ENCODE measurements at places on chromosomes 11 and 22.

DNA sequence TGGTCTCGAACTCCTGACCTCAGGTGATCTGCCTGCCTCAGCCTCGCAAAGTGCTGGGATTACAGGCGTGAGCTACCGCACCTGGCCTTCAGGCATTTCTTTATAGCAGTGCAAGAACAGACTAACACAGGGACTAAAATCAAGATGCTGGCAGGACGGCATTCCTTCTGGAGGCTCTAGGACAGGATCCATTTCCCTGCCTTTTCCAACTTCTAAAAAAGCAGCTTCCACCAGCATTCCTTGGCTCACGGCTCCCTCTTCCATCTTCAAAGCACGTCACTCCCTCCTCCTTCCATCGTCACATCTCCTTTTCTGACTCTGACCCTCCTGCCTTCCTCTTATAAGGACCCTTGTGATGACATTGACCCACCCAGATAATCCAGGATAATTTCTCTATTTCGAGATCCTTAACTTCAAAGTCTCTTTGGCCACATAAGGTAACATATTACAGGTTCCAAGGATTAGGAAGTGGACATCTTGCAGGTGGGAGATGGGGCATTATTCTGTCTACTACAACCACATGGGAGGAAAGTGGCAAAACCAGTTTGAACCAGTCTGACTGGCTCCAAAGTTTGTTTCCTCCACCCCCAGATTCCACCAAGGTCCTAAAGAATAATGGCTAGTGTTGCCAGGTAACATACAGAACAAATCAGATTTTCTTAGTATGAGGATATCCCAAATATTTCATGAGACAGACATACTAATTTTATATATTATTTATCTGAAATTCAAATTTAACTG lies 172.5 kb downstream of the MN1 start:
- no peak for DNase-seq

DNA sequence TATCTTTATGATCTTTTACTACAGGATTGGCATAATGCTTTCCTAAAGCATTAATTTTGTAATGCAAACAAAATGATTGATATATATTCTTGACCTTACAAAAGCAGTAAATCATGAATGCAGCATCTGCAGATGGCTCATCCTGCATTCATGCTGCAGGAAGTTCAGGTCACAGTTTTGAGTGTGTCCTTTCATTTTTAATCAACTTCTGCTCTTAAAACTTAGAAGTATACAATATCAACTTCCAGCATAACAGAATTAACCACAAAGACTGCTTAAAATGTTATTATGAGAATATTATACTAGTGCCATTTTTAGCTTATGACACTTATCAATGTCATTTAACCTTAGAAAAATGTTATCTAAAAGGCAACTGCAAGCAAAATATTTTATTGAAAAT lies 54.0 kb downstream of the SLC36A4 start:
- no peak for DNase-seq

GRCh38 chr11:69086152-69087132 lies 37.7 kb downstream of the TPCN2 start:
- DNase-seq: no peak

- DNase-seq: no peak
These were observed 8.2 kb upstream of the ASCC2 start for GRCh38 chr22:29846290-29846689.

DNA sequence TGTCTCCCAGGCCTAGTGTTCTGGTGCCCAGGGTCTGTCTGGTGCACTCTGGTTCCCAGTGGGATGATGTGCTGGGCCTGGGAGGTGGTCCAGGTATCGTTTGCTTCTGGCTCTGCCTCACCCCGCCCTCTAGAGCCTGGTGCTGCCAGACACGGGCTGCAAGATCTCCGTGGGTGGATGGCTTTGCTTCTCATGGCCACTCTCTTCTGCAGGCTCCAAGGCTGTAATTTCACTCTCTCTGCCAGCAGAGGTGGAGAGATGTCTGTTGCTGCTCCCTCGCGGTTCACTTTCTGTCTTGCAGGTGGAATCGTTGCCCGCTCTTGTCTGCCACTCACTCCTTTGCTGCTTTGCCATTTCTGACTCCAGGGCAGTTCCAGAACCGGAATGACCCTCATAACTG lies 13.4 kb downstream of the NADSYN1 start:
- DNase-seq: no peak

DNA sequence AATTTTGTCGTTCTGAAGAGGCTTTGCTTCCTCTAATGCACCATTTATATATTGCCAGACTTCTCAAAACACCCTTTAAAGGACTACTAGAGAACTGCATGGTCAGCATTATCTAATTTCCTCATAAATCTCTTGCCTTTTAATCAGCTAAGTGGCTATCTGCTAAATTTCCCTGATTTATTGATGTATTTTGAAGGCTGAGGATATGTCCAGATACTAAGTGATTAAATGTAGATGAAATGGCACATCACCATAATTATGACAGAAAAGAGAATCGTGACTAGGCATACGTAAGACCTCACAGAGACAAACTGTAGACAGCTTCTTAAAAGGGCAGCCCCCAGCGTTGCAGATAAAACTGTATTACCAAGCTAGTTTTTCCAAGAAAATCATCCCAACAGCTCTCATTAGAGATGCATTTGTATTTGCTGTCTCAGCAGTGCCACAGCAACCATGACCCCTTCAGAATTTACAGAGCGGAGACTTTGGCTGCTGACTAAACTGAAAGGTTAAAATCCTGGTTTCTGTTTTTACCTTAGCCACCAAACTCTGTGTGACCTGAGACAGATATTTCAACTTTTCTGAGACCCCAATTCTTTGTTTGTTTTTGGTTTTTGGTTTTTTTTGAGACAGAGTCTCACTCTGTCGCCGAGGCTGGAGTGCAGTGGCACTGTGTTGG lies 67.1 kb upstream of the SLN start:
- no peak for DNase-seq

DNA sequence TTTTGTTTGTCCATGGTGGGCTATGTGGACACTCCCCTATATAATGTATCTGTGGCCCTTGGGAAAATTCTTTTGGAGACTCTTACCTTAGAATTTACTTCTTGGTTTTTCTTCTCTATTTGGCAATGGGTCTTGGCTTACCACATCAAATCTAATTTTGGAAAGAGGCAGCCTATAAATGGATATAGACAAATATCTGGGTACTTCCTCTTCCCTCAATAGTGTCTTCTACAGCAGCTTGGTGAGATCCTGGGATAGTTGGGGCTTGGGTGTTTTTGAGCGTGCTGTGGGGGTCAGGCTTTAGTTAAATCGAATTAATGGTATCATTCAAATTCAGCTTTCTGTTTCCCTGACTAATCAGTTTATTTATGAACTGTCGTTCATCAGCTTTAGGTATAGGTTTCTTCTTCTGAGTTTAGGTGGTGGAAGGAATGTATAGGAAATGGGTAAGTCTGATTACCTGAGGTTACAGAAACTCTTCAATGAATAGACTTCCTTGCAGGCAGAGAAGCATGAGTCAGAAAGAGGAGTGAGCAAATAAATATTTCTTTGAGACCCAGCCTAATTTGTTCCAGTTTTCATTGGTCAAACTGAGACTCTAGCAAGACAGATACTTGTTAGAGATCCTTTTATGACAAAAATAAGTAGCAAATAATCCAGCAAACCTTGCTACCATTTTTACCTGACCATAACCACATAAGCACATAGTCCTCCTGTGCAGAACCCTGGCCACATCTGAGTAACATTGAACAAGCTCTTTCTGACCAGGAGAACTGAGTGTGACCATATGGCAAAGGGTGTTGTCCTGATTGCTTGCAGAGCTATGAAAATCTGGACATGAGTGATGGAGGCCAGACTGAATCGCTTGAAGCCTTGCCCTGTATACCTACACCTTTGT lies 68.6 kb upstream of the SORL1-AS1 start:
- no peak for DNase-seq

DNA sequence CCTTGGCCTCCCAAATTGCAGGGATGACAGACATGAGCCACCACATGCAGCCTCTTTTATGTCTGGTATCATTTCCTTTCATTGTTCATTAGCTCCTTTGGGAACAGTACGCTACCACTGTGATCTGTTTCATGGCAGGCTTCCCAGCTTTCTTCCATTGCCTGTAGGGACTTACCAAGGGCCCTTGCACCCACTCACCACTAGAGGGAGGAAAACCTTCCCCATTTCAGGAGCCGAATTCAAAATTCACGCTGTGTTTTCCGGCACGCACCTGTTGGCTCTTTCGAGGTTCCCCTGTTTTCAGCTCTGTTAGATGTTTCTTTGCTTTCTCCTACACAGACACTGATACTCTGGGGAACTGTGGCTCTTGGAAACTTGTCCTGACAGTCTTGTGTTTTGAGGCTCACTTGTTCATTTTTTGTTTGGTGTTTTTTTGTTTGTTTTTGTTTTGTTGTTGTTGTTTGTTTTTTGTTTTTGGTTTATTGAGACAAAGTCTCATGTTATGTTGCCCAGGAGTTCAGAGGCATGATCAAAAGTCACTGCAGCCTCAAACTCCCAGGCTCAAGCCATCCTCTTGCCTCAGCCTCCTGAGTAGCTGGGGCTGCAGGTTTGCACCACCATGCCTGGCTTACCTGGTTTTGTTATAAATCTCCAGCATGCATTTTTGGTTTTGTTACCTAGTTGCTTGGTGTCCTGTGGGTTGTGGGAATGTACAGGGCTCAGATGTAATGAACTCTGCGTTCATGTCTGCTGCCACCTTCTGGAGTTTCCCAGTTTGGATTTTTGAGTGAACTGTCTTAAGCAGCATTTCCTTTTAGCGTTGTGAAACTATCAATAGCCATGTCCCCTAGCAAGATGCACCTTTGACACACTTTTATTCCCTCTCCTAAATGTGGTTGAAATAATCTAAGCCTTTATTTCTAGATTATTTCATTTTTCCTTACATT lies 2.3 kb downstream of the KRTAP5-11 start:
- no peak for DNase-seq

DNA sequence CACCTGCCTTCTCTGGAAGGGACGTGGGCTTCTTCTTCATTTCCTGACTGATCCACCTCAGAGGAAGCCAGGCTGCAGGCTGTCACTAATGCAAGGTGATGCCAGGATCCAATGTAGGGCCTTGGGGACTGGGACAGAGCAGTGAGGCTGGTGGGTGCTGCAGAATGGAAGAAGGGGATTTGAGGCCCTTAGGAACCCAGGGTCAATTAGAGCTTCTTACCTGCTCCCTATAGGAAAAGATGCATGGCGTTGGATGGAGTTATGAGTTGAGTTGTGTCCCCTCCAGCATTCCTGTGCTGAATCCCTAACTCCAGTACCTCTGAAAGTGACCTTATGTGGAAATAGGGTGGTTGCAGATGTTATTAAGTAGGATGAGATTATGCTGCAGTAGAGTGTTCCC lies 190.4 kb downstream of the MIAT start:
- no peak for DNase-seq

GRCh38 chr22:24985826-24986214 lies 33.3 kb downstream of the KIAA1671 start:
- DNase-seq: no peak
